ENCODE measurements at places on chromosomes 12 and 14.

DNA sequence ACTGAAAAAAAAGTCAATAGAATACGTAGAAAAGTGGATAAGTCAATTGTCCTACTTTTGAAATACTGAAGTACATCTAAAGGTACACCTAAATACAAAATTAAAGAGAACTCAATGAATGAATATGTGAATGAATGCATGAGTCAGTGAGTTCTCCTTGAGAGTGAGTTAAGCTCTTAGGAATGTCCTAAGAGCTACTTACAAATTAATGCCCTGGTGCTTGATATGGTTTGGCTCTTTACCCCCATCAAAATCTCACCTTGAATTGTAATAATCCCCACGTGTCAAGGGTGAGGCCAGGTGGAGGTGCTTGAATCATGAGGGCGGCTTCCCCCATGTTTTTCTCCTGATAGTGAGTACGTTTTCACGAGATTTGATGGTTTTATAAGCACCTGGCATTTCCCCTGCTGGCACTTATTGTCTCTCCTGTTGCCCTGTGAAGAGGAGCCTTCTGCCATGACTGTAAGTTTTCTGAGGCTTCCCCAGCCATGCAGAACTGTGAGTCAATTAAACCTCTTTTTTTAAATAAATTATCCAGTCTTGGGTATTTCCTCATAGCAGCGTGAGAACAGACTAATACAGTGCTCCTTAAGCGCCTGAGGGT lies 192.2 kb upstream of the ARHGAP5 start:
- no peak for DNase-seq

GRCh38 chr12:1932264-1932777 lies 13.9 kb upstream of the CACNA2D4 start:
- no peak for DNase-seq

DNA sequence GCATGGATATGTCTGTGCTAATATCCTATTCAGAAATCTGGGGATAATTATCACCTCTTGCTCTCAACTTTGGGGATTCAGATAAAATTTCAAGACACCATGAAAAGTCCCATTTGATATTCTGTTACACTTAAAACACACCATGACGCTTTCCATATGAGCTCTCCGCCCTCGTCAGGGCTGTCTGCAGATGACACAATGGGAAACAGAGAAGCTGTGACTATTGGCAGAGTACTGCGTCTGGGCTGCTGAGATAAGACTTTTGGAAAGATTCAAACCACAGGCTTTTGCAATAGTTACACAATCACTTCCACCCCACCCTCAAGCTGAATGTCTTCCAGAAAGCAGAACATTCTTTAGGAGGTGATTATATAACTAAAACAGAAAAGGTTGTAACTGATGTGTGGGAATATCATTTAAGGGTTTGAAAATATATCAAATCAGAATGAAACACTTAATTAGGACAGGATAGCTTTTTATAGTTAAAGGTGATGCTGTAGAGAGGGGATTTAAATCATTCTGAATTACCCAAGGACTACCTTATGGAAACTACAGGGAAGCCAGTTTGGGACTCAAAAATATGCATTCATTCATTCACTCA lies 75.3 kb upstream of the TMPO start:
- no peak for DNase-seq

- no peak for DNase-seq
Measured at GRCh38 chr14:69038455-69039287, 59.6 kb upstream of the ACTN1 start.

DNA sequence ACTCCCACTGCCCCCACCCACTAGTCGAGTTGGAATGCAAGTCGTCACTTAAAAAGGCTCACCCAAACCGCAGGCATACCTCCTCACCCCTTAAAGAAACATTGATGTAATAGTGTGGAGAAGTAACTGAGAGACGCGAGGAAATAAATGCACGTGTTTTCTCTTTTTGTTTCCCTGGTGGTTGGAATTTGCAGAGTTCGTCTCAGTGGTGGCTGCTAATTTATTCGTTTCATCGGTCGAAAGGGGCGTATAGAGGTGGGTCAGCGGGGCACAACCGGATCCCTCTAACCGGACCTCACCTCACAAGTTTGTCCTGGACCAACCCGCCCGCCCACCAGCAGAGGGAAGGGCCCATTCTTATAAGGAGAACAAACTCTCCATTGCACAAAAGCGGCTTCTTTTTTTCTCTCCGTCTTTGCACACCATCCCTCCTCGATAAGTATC lies 5.0 kb upstream of the NPAS3 start:
- DNase-seq, result no peak

DNA sequence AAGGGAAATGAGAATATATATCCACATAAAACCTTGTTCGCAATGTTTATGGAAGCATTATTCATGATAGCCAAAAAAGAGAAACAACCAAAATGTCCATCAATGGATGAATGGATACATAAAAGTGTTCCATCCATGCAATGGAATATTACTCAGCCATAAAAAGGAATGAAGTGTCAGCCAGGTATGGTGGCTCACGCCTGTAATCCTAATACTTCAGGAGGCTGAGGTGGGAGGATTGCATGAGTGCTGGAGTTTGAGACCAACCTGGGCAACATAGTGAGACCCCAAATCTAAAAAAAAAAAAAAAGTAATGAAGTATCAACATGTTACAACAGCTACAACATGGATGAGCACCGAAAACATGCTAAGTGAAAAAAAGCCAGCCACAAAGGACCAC lies 23.6 kb upstream of the C12orf76 start:
- no peak for DNase-seq

GRCh38 chr12:103997286-103997900 lies 31.7 kb downstream of the TDG start:
- DNase-seq, result no peak

GRCh38 chr12:67752226-67752732 lies 103.7 kb downstream of the DYRK2 start:
- no peak for DNase-seq

Measured in stimulated activated CD4-positive, alpha-beta T cell treated with anti-CD3 and anti-CD28 coated beads, TNF-alpha, amount 100 ng/mL, for 1 hour (primary cell).